ENCODE measurements at places on chromosomes 11 and 22.

- DNase-seq = no peak
Observed at GRCh38 chr11:67646535-67647336, 3.8 kb downstream of the ACY3 start.

GRCh38 chr22:36409911-36410756 lies 22.4 kb upstream of the MYH9 start:
- DNase-seq = no peak

GRCh38 chr11:134152696-134153095 lies 71.1 kb downstream of the NCAPD3 start:
- DNase-seq = no peak

DNA sequence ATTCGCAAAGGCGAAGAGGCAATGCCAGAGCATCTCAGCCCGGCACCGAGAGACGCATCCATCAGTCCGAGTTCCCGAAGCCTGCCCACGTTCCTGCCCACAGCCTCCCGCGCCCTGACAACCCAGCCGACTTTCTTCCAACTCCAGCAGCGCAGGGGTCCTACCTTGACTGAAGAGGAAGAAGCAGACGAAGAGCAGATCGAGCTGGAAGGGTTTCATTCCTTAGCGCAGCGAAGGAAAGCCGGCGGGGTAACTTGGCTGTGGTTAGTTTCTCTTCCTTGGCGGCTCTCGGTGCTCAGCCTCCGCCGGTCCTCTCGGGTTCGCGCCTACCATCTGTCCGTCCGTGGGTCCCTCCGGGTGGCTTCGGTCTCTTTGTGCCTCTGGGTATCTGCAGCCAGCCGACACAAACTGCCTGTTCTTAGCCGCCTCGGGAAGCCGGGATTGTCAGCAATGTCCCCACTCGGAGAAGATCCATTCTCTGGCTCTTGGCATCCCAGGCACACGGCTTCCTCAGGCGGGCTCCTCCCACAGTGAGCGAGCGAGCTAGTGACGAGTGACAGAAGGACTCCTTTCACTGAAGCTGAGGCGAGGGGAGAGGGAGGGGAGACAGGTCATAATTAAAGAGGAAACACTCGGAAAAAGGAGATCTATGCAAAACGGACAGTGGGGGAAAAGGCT lies at the start of gene KIRREL3:
Gene KIRREL3 (minus strand): TSS at position 480 of the 678 bp plus-strand sequence.
- DNase-seq = no peak

GRCh38 chr11:66242095-66242765 lies 26.2 kb upstream of the RAB1B start:
- no peak for DNase-seq

- DNase-seq = no peak
Observed at GRCh38 chr22:43296276-43296902, 46.8 kb downstream of the SCUBE1 start.

DNA sequence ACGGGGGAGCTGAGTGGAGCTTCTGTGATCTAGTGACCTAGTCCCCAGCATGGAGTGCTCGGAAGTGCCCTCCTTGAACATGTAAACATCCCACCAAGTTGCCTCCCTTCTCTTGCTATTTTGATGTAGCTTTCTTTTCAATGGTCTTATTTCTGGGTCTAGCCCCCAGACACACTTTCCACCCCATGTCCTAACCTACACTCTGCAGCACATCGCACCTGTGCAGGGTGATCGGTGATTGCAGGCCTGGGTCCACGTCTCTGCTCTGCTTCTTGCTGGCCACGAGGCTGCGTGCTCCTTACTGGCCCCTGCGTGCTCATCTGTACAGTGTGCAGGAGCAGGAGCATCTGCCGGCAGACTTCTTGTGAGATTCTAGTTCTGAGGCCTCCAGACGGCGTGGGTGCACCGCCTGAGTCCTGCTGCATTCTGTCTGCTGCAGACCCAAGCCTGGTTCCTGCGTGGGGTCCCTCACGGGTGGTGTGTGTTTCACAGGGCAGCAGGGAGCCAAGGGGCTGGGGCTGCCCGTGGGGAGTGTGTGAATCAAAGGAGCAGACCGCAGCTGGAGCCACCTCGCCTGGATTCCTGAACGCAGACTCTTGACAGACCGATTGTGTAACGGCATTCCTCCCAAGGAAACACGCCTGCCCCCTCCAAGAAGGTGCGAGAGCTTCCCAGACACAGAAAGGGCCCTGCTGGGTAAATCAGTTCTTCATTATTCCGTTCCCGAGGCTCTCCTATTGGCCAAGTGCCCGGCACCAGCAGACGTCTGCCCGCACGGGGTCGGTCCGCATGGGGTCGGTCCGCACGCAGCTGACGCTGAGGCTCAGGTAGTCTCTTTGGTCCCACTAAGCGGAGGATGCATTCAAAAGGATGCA lies 44.4 kb upstream of the MYEOV start:
- DNase-seq = no peak

All from stimulated activated CD4-positive, alpha-beta T cell treated with anti-CD3 and anti-CD28 coated beads, Interleukin-12 subunit alpha, Interleukin-12 subunit beta, amount 100 ng/mL, for 24 hours (primary cell).